Pons (tissue), 1 donor: ENCODE measurements at places on chromosomes 5 and 9.

- DNase-seq, result no peak
Observed at GRCh38 chr5:25707093-25707492, 1062.3 kb upstream of the CDH10 start.

GRCh38 chr9:27945386-27945785 lies 372.1 kb upstream of the C9orf72 start:
- no peak for DNase-seq

- peak; percentile 81 for DNase-seq
Observed at GRCh38 chr5:72248410-72248981, 71.5 kb downstream of the MRPS27 start.

DNA sequence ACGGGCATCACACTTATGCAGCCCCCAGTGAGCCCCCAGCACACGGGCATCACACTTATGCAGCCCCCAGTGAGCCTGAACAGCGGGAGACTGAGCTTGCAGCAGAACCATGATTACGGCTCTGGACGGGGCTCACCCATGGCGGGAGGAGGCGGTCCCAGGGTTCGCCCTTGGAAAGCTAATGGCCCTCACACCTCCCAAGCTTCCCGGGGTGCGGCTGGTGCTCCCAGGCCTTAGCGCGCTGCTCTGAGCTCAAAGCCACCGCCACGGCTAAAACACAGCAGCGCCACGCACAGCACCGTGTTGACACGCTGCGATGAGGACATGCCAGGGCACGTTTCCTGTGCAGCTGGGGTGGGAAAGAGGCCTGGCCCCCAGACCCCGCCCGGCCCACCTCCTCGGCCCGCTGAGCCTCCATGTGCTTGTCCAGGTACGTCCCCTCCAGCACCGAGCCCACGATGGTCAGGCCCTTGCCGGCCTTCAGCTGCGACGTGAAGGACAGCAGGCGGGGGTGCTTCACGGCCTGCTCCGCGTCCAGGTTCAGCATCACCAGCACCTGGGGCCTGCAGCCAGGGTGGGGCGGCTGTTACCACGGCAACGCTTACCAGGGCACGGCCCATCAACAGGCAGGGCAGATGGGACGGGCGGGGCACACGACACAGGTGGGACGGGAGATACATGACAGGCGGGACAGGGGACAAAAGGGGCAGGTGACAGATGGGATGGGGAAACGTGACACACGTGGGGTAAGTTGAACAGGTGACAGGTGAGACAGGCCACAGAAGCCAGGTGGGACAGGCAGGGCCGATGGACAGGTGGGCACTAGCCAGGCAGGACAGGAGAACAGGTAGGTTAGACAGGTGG lies 38.4 kb downstream of the SLC12A7 start:
- DNase-seq, result no peak

- no peak for DNase-seq
Observed at GRCh38 chr9:120941046-120941770, 14.6 kb upstream of the TRAF1 start.

DNA sequence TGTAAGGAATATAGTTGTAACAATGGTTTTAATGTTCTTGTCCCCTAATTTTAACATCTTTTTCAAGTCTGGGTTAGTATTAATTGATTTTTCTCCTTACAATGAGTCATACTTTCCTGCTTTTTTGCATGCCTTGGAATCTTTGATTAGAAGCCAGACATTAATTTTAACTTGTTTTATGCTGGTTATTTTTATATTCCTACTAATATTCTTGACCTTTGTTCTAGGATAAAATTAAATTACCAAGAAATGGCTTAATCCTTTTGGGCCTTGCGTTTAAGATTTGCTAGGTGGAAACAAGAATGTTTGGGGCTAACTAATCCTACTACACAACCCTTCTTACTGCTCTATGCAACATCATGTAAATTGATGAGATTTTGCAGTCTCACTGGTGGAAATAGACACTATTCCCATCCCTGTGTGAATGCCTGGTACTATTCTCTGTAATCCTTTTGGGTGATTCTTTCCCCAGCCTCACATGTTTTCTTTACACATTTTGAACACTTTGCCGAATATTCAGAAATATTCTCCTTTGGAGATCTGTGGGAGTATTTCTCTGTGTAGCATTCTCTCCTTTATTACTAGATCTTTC lies 47.2 kb downstream of the ZCCHC7 start:
- no peak for DNase-seq

DNA sequence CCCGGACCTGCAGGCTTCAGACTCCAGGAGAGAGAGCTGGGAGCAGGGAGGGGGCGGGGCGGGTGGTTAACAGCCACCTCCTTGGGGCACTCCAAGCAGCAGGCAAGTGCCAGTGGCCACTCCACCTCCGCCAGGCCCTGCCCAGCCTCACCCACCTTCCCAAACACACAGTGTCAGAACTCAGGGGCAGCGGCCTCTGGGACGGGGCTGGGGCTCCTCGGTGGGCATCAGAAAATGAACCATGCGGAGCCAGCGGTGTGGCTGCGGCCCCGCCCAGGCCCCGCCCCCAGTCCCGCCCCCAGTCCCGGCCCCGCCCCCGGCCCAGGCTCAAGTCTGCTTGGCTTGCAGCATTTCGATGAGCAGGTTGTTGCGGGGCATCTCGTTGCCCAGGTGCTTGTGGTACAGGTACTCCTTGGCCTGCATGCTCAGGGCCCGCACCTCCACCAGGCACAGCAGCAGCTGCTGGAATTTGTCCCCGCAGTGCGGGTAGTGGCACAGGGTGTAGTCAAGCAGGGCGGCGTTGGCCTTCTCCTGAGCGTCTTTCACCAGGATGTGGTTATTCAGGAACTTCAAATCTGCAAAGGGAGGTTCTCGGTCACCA lies 24.7 kb downstream of the NR5A1 start:
- no peak for DNase-seq

DNA sequence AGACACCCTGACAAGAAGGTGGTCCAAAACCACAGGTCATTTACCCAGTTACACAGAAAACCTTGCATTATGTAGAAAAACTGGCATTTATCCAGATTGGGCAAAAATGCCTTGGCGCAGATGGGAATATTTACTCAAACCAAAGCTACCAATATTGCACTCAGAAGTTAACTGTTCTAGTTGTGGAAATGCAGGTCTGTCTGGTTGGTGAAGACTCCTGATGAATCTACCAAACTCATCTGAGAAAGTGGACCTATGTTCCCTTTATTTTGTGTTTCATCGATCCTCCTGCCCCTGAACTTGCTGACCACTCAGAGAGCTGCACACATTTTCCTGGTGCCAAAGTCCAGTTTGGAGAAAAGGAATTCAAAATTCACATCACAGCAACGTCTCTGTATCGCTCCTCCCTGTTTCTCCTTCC lies 85.2 kb upstream of the ALDH1A1 start:
- DNase-seq, result peak; percentile 9

- DNase-seq, result peak; percentile 61
Observed at GRCh38 chr5:1480217-1480616, 35.0 kb upstream of the SLC6A3 start.

GRCh38 chr5:21654556-21654955 lies 1198.6 kb downstream of the CDH12 start:
- no peak for DNase-seq

DNA sequence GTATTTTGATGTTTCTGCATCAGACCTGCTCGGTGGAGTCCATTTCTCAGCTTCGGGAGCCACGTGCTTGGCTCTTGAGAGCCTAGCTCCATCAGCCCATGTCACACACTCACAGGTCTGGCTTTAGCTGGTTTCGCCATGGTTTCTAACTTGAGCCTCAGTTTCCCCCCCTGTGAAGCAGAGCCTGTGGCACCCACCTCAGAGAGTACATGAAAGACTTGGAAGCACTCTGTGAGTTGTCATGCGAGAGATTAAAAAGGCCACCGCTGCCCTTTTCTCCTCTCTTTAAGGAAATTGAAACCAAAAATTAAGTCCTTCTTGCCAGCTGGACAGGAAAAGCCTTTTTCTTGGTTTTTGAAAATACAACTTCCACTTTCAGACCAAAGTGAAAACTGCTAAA lies 8.8 kb downstream of the TENT4A start:
- DNase-seq, result peak; percentile 25

GRCh38 chr9:227860-228259 lies 13.2 kb downstream of the DOCK8 start:
- no peak for DNase-seq

DNA sequence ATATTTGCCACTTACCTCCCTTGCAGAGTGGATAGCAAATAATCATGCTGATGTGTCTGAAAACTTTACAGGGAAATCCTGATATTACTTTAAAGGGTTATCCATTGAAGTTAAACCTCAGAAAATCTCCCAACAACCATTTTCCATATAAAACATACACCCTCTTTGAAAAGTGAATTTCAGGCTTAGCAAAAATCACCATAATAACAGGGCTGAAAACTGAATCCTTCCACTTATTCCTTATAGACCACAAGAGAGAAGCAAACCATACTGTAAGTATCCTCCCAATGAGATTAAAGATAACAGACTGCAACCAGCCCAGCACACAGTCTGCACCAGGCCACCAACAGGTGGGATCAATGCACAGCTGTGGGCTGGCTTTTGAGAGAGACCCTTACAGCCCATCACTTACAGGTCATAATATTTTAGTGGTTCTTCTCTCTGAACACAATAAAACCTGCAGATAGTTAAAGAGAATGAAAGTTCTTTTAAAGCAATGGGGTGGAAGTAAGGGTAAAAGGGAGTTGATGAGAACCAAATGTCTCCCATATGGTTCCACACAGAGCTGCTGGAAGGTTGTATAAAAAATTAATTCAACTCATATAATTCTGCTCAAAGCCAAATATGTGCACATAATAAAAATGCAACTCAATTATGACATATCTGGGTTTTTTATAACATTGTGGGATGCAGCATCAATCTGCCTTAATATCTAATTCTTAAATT lies 376.2 kb upstream of the GRAMD2B start:
- DNase-seq, result no peak

- peak; percentile 66 for DNase-seq
Observed at GRCh38 chr9:77981332-77981731, 50.3 kb downstream of the GNAQ start.

DNA sequence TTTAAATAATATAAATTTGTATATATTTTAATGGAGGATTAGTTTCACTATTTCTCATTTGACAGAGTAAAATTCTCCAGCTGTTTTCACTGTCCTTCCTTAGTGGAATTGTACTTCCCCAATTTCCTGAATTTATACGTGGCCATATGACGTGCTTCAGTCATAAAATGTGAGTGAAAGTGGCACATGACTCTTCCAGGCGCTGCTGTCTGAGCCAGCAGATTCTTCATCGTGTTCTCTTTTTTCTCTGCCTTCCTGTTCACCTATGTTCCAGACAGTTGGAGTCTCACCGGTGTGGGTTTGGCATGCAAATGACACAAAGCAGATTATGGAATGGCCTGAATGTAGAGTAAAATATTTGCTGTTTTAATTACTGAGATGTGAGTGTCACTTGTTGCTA lies 684.1 kb downstream of the SEMA5A start:
- DNase-seq, result no peak

GRCh38 chr5:112338681-112339337 lies 80.3 kb downstream of the EPB41L4A start:
- DNase-seq, result peak; percentile 28

GRCh38 chr5:1037123-1037670 lies 28.6 kb downstream of the NKD2 start:
- DNase-seq, result no peak

GRCh38 chr9:134217431-134218210 lies 53.3 kb upstream of the RNU6ATAC start:
- no peak for DNase-seq

DNA sequence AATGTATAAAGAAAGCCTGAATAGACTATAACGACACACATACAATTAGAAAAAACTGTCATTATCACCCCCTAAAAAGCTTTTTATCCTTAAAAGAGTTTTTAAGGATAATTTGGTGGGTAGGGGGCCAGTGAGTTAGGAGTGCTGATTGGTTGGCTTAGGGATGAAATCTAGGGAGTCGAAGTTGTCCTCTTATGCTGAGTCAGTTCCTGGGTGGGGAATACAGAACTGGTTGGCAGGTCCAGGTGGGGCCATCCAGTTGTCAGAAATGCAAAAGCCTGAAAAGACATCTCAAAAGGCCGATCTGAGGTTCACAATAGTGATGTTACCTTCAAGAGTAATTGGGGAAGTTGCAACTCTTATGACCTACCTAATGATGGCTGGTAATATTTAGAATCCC lies 13.6 kb downstream of the ZBTB5 start:
- DNase-seq, result no peak

GRCh38 chr5:180491496-180491895 lies 2.7 kb upstream of the CNOT6 start:
- DNase-seq, result no peak
